Endothelial cell of umbilical vein (primary cell): ENCODE measurements at places on chromosomes 3 and 15. TPM values are rescaled to one million over a fixed set of nuclear protein-coding genes. Genes with fewer than 3 reads are reported as not detected.
A peak's percentile ranks its signal among the peaks of the same experiment; 100 is the strongest.

- no peak for DNase-seq
Observed at GRCh38 chr3:119588112-119588511, 8.8 kb downstream of the ADPRH start.

- no peak for DNase-seq
Observed at GRCh38 chr15:101504373-101504772, 14.9 kb upstream of the PCSK6 start.

The SH3GL3 gene
- total RNA-seq, result not detected in 2 replicates

The C2CD4A gene
- 0.46 and 1.1 TPM in 2 replicates for total RNA-seq

The ZNF385D gene
- not detected in 2 replicates for total RNA-seq

The PARP16 gene
- 6.0 and 6.3 TPM in 2 replicates for total RNA-seq

- DNase-seq, result no peak
Observed at GRCh38 chr15:72912996-72913395, 129.4 kb upstream of the ADPGK start.

DNA sequence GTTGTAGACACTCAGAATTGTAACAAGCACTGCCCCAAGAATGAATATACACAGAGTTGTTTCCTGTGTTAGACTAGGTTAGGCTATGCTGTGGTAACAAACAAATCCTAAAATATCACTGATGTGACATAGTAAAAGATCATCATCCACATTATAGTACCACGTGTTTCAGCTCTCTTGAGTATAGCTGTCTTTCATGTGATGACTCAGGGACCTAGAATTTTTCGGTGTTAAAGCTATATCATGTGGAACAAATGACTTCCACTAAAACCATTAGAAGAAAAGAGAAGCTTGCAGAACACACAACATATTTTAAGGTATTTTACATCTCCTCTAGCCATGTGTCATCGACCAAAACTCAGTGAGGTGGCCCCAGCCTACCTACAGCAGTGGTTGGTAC, 307.9 kb upstream of the RBMS3 start:
- DNase-seq, result no peak

GRCh38 chr3:50274371-50275104, 4.3 kb upstream of the LSMEM2 start:
- DNase-seq, result peak; percentile 70

DNA sequence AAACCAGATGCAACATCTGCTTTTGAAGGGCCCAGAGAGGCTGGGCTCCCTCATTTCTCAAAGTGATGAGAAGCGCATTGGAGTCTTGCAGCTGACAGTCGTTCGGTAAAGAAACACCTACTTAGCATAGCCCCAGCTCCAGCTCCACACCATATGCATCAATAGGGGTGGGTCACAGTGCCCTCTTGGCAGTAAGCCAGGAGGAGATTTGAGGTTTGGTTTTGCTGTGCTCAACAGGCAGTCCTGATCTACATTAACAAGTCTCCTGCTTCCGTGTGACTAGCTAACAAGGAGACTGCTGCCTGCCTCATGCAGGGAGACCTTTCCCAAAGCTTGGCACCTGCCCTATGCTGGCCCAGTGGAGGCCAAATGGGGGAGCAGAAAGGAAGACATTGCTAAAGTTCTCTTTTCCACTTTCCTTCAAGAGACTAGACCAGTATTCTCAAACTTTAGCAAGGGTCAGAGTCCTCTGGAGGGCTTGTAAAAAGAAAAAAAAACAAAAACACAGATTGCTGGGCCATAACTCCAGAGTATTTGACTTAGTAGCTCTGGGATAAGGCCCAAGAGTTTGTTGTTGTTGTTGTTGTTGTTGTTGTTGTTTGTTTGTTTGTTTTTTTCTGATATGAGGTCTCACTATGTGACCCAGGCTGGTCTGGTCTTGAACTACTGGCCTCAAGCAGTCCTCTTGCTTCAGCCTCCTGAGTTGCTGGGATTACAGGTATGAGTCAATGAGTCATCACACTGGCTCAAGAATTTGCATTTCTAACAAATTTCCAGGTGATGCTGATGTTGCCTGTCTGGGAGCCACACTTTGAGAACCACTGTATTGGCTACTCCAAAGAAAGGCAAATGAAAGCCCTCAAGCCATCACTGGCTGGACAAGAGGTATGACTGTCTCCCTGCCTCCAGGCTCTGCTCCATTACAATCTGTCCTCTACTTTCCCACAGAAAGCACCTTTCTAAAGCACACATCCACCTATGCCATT, 294.9 kb downstream of the RORA start:
- DNase-seq, result no peak

- DNase-seq, result no peak
Observed at GRCh38 chr15:36392676-36393266, 186.7 kb upstream of the CDIN1 start.

GRCh38 chr3:13243586-13243985, 170.4 kb upstream of the IQSEC1 start:
- no peak for DNase-seq

GRCh38 chr3:159619341-159619885, 369.2 kb upstream of the IL12A start:
- no peak for DNase-seq
